ENCODE measurements at places on chromosomes 16 and 17.
A peak's percentile ranks its signal among the peaks of the same experiment; 100 is the strongest.

- peak; percentile 30 for DNase-seq
These were observed 1.0 kb downstream of the EEF2K start for GRCh38 chr16:22206842-22207714.

GRCh38 chr17:19410091-19410490 is 941 bp upstream of the RNF112 start:
- DNase-seq = no peak

DNA sequence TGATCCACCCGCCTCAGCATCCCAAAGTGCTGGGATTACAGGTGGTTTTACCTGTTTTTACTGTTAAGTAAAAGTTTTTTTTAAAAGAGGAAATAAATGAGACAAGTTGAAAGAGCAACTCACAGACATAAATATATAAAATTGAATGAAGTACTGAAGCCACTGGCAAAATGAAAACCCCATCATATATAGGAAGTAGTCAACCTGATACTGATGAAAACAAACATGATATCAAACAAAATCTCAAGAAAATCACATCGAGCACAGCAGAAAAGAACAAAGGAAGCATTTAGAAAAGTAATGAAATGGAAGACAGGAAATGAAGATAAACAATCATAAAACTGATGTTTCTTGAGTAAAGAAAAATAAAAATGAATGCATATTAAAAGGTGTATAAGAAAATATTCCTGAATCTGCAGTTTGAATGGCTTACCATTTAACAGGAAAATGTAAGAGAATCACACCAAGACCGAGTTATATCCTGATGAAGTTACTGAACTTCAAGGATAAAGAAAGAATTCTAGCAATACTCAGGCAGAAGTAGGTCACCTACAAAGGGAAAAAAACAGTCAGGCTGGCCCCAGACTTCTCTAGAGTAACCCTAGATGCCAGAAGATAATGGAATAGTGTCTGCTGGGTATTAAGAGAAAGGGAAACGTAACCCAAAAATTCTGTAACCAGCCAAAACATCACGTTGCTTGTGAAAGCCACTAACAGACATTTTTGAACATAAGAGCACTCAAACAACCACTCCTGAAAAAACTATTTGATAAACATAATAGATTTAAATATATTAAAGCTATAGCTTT is 31.5 kb downstream of the UBE2G1 start:
- DNase-seq = no peak

DNA sequence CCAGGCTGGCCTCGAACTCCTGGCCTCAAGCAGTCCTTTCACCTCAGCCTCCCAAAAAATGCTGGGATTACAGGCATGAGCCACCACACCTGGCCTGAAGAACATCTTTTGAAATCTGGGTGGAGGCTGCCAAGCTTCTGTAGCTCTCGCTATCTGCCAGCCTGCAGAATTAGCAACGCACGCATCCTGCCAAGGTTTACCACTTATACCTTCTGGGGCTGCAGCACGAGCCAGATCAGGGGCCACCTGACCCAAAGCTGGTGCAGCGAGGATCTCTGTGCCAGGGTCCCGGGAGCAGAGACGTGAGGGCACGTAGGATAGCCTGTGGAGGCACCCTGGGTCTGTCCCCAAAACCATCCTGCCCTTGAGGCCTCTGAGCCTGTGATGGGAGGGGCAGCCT is 22.2 kb downstream of the SLC38A8 start:
- no peak for DNase-seq

GRCh38 chr17:8062807-8063483 is 24.1 kb downstream of the ALOX15B start:
- DNase-seq = no peak

DNA sequence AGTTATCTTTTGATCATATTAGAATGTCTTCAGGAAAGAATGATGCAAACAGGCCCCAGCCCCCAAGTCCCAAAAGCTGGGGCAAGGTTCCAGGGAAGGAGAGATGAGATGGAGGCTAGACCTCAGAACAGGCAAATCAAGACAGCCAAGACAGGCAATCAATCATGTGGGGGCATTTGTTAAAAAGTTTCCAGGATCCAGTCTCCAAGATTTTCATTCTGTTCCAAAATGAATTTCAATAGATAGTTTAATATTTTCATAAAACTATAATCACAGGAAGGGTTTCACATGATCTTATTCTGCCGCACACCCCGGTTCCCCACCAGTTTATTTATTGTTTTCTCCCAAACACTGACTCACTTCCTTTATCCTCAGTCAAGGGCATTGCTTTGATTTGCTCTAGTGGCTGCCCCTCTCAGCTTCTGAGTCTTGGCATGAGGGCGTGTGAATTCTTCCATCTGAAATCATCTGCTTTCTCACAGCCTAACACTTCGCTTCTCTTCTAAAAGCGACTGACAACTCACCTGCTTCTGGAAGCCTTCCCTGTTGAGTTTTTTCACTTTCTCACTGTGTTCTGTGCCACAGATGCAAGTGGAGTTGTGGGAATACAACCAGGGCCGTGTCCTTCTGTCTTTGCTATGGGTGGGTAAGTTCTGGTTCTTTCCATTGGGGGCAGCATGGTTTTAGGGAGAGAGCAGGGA is 12.2 kb upstream of the TERF2 start:
- DNase-seq = peak; percentile 83

DNA sequence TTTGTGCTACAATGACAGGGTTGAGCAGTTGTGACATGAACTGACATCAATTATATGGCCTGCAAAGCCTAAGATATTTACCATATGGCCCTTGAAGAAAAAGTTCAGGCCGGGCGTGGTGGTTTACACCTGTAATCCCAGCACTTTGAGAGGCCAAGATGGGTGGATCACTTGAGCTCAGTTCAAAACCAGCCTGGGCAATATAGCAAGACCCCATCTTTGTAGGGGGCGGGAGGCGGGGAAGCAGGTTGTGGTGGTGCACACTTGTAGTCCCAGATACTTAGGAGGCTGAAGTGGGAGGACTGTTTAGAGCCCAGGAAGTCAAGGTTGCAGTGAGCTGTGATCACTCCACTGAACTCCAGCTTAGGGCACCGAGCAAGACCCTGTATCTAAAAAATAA is 48.3 kb downstream of the STH start:
- DNase-seq = no peak

DNA sequence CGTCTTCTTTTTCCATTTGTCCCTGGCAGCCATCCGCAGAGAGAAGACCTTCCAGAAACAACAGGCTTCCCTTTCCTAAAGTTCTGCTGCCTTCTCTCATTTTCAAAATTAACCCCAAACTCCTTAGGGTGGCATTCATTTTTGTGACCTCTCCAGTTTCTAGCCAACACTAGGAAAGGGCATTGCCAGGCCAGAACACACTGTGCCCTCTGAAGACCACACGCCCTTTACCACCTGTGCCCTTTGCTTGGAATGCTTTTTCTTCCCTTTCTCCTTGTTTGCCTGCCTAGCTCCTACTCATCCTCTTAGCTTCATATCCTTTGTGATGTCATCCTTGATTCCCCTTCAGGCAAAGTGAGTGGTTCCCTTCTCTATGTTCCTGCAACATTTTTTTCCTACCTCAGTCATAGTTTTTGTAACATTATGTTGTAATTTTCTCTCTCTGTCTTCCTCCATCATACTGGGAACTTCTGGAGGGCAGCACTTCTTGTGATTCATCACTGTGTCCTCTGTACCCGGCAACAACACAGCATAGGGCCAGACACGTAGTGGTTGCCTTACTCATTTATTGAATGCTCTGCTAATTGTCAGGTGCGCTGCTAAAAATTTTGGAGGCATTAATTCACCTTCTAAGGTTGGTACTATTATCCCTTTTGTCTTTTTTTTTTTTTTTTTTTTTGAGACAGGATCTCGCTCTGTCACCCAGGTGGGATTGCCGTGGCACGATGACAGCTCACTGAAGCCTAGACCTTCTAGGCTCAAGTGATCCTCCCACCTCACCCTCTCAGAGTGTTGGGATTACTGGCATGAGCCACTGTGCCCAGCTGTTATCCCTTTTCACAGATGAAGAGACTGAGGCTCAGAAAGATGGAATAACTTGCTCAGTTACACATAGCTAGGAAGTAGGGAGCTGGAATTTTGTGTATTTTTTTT is 1.0 kb downstream of the KAT8 start:
- no peak for DNase-seq

DNA sequence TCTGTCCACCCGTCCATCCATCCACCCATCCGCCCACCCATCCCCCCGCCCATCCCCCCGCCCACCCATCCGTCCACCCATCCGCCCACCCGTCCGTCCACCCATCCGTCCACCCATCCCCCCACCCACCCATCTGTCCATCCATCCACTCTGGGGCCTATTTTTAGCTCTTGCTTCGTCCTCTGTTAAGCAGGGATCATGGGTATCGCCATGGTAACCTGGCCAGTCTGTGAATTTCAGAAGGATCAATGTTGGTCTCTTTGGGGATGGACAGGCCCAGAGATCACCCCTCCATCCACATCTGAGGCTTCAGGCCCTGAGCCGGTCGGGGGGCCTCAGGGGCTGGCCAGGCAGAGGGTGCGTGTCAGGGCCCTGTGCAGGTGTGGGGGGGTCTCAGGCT is 15.2 kb upstream of the DPEP1 start:
- DNase-seq = no peak

DNA sequence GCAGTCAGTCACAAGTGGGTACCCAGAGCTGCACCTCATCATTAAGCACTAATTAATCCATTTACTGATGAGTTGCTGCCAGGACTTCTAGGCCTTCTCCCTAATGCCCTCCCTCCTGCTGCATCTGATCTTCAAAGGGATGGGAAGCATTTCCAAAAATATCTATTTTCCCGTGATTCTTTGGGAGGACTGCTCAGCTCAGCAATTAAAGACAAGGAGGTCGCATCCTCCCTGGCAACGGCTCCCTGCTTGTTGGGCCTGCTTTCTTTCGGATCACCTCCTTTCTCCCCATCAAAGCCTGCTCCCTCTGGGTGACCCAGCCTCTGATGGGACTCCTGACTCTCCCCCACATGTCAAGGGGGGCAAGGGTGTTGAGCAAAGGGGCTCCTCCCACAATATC is 26.0 kb upstream of the SPPL2C start:
- DNase-seq = no peak

- DNase-seq = no peak
These were observed 13.9 kb downstream of the MIS12 start for GRCh38 chr17:5500247-5500588.

DNA sequence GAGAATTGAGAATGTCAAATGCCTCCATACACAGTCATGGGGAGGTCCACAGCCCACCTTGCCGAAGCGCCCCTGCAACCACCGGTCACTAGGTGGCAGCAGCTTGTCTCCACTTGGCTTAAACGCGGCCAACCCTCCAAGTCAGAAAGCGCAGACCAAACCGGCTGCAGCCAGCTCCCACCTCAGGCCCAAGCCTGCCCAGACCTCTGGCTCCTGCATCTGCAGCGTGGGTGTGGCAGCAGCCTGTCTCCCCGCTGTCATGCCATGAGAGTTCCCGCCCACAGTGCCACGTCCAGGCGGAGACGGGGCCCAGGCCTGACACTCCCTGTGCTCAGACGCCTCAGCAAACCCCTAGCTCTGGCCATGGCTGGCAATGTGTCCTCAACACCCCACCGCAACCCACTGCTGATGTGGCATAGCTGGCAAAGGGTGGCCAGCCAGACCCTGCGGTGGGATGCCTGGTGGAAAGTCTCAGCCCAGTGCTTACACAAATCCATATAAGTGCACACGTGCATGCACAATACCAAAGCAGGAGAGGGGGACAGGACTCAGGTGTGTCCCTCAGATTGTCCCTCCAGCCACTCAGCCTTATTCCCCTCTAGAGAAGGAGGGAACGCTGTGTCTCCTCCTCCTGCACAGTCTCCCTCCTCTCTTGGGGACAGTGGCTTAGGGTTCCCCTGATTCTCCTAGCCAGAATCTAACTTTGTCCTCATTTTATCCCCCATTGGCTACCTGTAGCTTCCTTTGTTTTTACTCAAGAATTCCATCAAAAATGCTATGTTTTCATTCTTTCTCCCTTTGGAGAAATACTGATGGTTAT is 10.9 kb downstream of the COPZ2 start:
- peak; percentile 83 for DNase-seq

DNA sequence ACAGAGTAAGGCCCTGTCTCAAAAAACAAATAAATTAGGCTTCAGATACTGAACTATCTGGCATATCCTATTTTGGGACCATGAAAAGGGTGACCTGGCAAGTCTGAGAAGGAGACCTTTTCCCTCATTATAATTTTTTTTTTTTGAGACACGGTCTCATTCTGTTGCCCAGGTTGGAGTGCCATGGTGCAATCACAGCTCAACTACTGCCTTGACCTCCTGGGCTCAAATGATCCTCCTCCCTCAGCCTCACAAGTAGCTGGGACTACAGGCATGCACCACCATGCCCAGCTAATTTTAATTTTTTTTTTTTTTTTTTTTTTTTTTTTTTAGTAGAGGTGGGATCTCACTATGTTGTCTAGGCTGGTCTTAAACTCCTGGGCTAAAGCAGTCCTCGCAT is 37.3 kb downstream of the PLCG2 start:
- DNase-seq = no peak

DNA sequence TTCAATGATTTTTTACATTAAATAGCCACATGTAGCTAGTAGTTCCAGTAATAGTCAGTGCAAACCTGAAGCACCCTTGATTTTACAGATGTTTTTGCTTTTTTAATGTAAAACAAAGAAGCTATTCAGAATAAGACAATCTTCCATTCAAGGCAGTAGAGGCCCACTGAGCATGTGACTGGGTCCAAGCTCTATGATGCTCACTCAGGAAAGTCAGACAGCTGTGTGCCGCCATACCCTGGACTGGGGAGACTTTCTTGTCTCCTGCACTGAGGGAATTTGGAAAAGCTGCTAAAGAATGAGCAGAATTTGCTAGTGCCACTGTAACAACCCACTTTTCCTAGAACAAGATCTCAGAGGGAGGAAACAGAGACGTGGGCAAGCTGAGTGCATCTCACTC is 11.5 kb downstream of the CENPN start:
- DNase-seq = no peak

GRCh38 chr16:64417711-64418227 is 704.1 kb downstream of the CDH11 start:
- DNase-seq = no peak

DNA sequence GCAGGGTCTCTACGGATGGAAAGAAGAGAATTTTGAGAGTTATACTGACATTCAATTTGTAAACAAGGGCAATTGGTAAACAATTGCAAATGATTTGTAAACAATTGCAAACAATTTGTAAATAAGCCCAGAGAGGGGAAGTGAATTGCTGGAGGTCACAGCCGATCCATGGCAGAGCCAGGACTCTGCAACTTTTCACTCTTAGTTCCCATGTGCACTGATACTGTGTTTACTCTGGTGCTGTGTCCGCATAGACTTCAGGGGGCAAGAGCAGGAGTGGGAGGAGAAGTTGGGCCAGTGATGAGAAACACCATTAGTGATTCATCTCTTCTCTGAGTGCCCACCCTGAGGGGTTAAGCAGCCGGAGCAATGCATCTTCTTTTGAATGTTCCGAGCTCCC is 14.0 kb downstream of the SCNN1G start:
- DNase-seq = no peak

GRCh38 chr16:64153718-64154117 is 968.1 kb downstream of the CDH11 start:
- no peak for DNase-seq

DNA sequence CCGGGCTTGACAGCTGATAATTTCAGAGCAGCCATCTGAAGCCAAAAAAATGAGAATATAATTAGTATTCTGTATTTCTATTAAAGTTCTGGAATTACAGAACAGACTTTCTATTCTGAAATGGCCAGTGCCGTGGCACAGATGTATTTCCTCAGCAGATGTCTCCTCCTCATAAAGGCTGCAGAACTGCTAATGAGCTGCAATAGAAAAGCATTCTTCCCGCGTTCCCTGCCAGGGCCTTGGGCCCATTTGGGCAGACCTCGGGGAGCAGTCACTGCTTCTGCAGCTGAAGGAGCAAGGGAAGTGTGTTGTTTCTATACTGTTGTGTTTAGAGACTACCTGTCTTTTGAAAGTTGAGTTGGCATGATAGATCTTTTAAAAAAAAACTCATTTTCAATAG is 152.6 kb upstream of the CACNG5 start:
- DNase-seq = no peak

- no peak for DNase-seq
These were observed 40.4 kb downstream of the USP22 start for GRCh38 chr17:21002309-21003006.
